Activated CD4-positive, alpha-beta T cell treated with anti-CD3 and anti-CD28 coated beads, Interleukin-2, amount 50 U/mL, for 1 hour (primary cell): ENCODE measurements at places on chromosomes 3 and 15.

- DNase-seq, result no peak
Observed at GRCh38 chr3:177574222-177574856, 377.1 kb upstream of the TBL1XR1 start.

DNA sequence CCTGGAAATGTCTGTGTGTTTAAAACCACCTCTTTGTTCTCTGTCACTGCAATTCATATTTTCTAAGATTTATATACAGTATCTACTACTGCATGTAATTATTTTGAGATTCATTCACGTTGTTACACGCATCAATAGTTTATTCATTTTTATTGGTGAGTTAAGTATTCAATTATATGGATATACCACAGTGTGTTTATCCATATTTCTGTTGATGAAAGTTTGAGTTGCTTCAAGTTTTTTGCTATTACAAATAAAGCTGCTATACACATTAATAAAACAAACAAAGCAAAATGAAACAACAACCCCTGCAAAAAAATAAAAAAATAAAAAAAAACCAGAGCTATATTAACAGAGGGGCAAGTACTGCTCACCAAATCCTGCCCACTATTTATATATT is 122.3 kb downstream of the NR2E3 start:
- no peak for DNase-seq

DNA sequence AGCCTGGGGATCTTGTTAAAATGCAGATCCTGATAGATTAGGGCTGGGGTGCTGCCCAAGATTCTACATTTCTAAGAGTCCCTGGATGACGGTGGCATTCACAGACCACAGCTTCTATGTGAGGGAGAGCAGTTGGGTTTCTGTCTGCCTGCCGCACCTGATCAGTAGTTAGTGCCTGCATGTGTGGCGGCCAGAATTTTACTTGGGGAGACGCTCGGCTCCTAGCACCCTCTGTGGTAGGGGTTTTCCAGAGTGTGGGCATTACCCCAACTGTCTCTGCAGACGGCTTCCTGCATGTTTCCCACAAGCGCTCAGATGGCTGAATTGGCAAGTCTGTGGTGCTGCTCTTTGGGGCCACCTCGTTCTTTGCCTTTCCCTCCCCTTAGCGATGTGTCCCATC is 8.3 kb downstream of the GHRL start:
- peak; percentile 46 for DNase-seq

- DNase-seq, result no peak
Observed at GRCh38 chr3:100256731-100257151, 4.1 kb upstream of the TBC1D23 start.

GRCh38 chr15:38961931-38962330 is 397.3 kb upstream of the RASGRP1 start:
- no peak for DNase-seq

DNA sequence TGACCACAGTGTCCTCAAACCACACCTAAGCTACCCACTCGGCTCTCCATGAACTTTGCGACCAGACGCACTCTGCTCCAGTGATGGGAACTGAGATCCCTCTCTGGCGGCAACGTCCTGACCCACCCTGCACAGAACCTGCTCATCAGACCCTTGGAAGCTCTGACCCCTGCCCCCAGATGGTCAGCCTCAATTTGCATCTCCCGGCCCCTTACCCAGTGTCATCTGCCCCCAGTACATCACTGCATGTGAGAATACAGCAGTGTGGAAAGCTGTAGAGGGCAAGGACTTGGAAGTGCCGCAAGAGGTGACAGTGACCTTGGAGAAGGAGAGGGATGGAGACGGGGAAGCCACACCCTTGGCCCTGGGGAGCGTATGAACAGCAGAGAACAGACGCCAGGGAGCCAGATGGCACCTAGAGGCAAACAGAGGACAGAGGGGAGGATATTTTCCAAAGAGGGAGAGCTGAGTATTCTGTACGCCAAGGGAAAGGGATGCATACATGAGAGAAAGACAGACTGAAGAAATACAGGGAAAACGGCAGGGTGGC is 192.0 kb downstream of the XXYLT1 start:
- no peak for DNase-seq

DNA sequence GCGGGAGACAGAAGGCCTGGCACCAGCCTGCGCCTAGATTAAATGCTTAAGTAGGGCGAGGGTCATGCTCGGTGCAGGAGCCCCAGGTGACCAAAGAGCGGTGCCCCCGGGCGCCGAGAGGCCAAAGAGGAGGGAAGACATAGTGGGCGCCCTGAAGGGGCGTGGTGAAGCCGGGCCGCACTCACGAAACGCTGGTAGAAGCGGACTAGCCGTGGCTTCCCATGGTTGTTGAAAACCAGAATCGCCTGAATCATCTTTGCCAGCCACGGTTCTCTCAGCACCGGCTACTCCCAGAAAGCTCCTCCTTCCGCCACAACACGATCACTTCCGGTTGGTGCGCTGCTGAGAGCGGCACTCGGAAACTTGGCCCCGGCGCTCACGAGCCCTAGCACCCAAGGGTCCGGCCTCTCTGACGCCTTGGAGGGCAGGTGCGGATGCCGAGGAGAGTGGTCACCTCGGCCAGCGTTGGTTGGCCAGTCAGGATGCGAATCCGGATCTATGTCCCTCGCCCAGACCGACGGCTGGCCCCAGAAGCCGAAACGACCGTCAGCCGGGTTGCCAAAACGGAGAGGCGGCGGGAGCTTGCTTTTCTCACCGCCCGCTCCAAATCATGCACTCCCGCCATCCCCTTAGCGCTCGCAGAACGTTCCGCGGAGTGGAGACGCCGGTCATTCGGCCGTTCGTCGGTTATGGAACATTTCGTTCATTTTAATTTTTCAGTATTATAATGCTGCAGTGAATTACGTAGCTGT is at the start of gene AP3S2:
Gene AP3S2 (minus strand): TSS at position 299 of the 752 bp plus-strand sequence. CDS start 45 bp downstream, at position 254.
- peak; percentile 86 for DNase-seq

- DNase-seq, result no peak
Observed at GRCh38 chr3:131501949-131502348, 822 bp downstream of the MRPL3 start.

DNA sequence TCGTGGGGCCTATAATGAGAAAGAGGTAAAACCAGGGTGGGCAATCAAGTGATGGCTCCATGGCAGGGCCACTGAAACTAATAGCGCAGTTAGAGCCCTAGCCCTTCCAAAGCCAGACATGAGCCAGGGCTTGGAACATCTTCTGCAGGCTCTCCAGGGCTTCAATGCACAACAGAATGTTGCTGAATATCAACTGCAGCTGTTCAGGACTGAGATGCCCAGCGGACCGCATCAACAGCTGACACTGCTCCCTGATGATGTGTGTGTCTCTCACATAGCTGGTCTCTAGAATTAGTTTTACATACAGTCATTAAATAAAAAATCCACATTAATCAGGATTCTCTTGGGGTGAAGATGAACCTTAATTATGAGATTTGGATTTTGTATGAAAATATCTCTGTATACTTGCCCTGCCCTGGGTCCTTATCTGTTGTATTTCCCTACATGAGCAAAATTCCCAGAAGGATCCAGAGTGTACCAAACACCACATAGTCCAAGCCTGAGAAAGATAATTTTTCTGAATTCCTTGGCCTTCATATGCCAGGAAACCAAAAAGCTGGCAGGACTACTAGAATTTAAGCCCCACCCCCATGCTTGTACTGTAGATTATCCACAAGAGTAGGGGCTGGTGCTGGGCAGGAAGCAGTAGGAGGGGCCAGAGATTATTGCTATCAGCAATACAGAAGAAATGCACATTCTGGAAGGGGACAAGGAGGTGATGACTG is 7.7 kb upstream of the GOLGB1 start:
- no peak for DNase-seq

GRCh38 chr3:46860017-46860809 is 3.0 kb downstream of the MYL3 start:
- no peak for DNase-seq

DNA sequence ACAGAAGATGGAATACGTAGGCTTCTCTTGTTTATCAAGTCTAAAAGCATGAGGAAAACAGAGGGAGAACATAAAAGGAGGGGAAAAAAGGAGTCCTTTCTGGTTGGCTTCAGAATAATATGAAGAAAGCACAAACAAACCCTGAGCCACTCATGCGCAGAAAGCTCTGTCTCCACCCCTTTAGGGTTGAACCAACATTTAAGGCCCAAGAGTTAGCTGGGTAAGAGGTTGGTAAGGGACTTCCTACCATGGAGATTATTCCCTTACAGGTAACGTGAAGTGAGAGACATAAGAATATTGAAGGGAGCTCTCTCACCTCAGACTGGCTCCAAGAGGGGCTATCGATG is 145.3 kb downstream of the RORA start:
- DNase-seq, result no peak

GRCh38 chr15:88563638-88564037 is 17.2 kb upstream of the DET1 start:
- no peak for DNase-seq

- DNase-seq, result no peak
Observed at GRCh38 chr3:160801386-160802118, 45.5 kb downstream of the PPM1L start.

DNA sequence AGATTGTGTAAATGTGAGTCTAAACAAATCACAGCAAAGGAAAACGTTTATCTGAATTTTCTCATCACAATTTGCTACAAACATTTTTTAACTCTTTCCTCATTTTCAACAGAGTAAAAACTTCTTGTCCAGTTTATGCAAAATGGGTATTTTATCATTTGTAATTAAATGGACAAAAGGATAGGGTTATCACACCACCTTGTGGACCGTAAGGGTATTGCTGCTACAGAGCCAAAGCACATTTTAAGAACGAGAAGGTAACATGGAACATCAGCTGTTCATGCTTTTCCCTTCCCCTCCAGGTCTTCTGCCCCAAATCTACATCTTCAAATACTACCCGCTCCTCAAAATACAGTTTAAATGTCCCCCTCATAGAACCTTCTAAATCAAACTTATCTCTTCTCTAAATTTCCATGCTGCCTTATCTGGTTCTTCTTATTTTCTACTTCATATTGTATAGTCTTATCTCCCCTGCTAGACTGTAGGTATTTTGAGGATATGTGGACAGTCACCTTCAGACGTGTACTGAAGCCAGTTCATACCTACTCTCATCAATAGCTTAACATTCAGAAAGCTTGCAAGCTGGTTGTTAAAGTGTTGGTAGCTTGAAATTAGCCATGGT is 12.8 kb upstream of the SETMAR start:
- peak; percentile 18 for DNase-seq

GRCh38 chr15:85118581-85118980 is 136.9 kb downstream of the PDE8A start:
- DNase-seq, result no peak

GRCh38 chr15:40010686-40011085 is 28.3 kb downstream of the SRP14 start:
- no peak for DNase-seq

GRCh38 chr15:71612869-71613268 is 197.5 kb upstream of the NR2E3 start:
- no peak for DNase-seq

DNA sequence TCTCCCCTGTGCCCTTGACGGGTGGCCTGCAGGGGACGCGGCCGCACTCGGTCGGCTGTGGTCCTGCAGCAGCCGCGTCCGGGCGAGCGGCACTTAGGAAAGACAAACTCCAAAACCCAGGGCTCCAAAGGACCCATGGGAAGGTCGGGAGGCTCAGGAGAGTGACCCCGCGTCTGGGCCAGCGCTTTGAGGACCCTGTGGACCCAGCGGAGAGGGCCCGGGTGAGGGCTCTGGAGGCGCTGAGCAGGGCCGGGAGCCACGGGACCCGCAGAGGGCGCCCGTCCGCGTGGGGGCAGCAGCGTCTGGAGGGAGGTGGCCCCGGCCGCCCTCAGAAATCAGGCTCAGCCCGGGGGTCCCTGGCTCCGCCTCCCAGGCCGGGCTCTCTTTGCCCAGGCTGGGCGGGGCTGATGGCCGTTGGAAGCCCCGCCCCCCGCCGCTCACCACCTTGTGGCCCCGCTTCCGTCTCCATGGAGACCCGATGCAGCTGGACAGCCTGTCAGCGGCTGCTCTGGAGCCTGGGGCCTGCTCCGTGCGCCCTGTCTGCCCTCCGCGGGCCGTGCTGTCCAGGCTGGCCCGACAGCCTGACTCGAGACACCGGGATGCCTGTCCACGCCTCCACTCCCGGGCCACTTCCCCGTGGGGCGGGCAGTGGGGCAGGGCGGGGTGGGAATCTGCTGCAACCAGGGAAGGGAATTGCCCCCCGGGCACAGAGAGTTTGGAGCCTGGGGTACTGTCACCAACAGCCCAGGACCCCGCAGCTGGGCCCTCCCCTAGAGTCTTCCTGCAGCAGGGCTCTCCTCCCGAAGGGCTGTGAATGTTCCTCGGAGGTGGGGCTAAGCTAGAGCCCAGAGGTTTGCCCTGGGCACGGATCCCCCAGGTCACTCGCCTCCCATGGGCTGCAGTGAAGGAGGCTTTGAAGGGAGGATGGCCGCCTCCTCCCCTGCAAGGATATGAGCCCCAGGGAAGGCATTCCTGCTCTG is 34.8 kb upstream of the RPL32 start:
- peak; percentile 23 for DNase-seq

DNA sequence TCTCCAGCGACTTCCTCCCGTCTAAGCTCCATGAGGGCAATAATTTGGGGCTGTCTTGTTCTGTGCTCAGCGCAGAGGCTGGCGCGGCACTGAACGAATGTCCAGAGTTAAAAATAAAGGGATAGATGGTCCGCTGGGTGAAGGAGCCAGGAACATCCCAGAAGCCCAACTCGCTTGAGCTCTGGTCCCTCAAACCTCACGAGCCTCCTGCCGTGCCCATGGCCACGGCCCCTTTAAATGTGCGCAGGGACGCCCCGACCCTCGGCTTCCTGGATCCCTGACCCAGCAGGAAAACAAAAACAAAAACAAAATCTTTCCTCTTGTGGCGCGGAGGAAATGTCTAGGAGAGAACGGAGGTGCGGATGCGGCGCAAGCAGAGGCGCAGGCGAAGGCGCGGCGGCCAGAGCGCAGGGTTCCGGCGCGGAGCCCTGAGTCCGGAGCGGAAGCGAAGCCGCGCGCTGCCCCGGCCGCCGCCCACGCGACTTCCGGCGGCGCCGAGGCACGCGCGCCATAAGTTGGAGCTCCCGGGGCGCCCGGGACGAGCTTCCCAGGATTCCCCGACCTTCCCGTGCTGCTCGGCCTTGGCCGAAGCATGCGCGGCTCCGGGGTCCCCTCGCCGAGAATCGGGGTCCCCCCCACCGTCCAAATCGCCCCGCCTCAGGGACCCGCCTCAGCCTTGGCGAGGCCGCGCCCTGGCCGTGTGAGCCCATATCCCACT is 52.9 kb upstream of the WNT7A start:
- no peak for DNase-seq

- no peak for DNase-seq
Observed at GRCh38 chr3:10549617-10550230, 44.3 kb upstream of the ATP2B2 start.

DNA sequence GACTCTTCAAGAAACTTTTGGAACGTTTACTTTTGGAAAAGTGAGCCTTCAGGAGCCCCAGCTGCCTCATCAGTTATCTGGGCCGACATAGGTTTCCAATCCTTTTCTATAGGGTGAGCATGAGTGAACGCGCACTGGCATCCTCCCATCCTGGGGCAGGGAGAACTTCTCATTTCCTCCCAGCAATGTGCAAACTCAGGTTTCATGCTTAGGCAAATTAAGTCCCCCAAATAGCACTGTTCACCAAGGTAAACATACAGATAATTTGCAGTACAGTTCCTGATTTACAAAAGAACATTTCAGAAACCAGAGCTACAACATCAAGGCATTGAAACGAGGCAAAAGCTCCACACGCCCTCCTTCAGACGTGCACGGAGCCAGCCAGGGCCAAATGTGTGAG is 333.5 kb upstream of the NR2E3 start:
- no peak for DNase-seq

- DNase-seq, result no peak
Observed at GRCh38 chr3:126519506-126520455, 2.2 kb upstream of the UROC1 start.
